NCI-H2171 treated with DMSO at 0.1 percent for 48 hours (cell line): ENCODE measurements at places on chromosomes 11 and 22.

GRCh38 chr22:20384865-20385264 lies 9.1 kb upstream of the ZNF74 start:
- peak; percentile 12 for DNase-seq

- DNase-seq: peak; percentile 32
Measured at GRCh38 chr22:23183061-23183698, 2.9 kb downstream of the BCR start.

- DNase-seq: no peak
Measured at GRCh38 chr22:46040471-46041465, 63.8 kb upstream of the WNT7B start.

DNA sequence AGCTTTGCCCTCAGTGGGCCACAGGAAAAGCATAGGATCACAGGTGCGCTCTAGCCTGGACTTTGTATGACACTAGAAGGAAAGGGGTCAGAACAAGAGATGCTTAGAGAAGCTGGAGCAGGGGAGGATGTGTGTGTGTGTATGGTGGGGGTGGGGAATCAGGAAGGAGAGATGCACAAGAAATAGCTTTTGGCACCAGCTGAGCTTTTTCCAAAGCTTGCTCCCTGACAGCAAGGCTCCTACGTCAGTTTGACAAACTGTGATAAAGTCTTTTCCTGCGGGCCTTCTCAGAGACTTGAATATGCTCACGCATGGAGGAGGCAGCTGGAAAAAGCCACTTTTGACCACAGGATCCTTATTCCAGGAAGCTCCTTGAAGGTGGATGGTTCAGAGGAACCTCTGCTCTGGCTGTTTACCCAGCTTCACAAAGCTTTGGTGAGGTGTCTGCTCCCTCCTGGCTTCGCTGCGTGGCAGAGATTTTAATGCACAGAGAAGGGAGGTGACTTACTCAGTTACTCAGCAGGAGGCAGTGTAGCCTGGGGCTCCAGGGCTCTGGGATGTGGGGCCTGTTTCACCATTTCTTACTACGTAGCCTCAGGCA lies 3.9 kb downstream of the CDC42EP1 start:
- no peak for DNase-seq

GRCh38 chr22:31044262-31044861 lies 36.8 kb upstream of the SMTN start:
- DNase-seq: peak; percentile 46

- peak; percentile 64 for DNase-seq
Measured at GRCh38 chr11:120645639-120646038, 134.1 kb downstream of the GRIK4 start.

DNA sequence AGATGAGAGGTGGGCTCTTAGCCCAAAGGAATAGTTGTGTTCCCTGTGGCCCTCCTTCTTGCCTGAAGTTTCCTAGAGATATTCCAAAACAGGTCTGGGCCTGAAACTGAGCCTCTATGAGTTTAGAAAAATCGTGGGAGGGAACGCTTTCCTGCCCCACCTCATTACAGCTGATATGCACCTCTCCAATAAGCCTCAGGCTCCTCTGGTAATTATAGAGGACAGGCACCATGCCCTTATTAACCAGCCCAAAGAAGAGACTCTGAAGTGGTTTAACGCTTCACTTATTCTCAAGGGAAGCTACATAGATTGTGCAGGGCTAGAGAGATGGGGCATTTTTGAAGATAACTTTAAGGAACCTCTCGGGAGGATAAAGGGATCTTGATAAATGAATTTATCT lies 3.4 kb upstream of the MPZL2 start:
- no peak for DNase-seq

DNA sequence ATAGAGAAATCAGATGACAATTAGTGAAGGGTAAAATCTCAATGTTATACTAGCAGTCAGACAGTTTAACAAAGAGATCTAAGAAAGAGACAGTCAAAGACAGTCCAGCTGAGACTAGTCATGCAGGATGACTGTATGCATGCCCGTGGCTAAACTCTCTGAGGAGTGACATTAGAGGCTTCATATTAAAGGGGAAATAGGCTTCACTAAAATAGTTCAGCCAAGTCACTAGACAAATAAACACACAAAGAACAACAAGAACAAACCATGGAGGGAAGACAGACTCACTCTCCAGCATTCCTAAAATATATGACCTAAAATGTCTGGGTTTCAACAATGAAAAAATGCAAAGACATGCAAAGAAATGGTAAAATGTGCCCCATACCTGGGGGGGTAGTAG lies 18.6 kb upstream of the APLNR start:
- DNase-seq: no peak

GRCh38 chr11:113531083-113531482 lies 55.9 kb upstream of the DRD2 start:
- no peak for DNase-seq

GRCh38 chr11:85941380-85941973 lies 86.3 kb downstream of the CCDC83 start:
- DNase-seq: peak; percentile 88

- DNase-seq: no peak
Measured at GRCh38 chr11:79352349-79352703, 88.5 kb downstream of the TENM4 start.

GRCh38 chr11:117002639-117003299 lies 95.5 kb downstream of the SIK3 start:
- no peak for DNase-seq

GRCh38 chr11:101127699-101128570 lies 1.7 kb downstream of the PGR start:
- DNase-seq: peak; percentile 21

GRCh38 chr11:128790196-128790595 lies 76.9 kb downstream of the KCNJ1 start:
- DNase-seq: no peak

DNA sequence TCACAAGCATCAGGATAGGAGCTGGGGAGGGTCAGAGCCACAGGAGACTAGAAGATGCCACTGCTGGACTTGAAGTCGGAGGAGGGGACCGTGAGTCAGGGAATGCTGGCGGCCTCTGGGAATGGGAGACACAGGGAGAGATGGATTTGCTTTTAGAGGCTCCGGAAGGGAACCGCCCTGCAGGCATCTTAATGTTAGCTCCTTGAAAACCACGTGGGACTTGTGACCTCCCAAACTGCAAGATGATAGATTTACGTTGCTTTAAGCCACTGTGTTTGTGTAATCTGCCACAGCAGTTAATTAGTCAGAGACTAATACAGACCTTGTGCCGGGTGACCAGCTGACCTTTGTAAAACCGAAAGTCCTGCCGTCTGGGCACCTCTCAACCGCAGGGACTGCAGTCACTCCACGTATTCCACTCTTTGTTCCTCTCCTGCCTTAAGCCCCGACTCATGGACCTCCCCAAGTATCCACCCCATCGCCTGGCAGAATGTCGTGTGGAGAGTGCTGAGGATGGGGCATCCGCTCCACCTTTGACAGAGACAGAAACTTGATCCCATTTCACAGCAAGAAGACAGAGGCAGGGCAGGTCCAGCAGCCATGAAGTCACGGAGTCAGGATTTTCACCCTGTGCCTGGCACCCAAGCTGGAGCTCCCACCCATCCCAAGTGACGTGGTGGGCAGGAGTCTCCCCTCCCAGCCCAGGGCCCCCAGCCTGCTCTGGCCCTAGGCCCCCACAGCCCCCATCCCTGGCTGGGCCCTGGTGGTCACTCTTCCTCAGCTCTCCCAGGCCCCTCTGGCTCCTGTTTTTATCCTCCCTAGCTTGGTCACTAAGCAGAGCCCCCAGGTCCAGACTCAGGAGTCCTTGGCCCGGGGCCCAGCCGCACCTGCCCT lies 19.4 kb upstream of the CTSD start:
- no peak for DNase-seq

DNA sequence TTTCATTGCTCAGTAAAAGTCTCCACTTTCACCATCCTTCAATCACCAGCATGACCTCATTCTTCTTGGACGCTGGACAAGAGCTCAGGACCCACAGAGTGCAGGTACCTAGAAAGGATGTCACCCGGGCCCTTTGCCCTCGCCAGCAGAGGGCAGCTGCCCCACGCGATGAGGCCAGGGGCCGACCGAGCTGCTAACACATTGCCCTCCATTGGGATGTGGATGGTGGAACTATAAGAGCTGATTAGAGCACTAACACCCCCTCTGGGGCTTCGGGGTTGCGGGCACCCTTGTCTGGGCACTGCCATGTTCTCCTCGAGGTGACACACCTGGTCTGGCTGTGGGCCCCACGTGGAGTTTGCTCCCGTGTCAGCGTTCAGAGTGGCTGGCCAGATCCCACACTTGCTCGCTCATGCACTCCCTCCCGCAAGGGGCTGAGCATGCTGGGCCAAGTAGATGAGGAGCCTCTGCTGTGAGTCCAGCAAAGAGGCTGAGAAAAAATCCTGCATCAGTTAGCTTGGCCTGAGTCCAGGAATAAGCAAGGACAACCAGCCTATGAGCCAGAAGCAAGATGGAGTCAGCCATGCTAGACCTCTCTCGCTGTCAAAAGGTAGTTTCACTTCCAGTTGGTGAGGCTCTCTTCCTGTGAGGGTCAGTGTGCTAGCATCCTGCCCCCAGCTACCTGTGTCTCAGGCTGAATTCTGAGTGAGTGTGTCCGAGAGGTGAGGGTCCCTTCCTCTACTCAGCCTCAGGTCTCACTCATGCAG lies 9.8 kb downstream of the KRTAP5-6 start:
- DNase-seq: no peak

- no peak for DNase-seq
Measured at GRCh38 chr11:7520981-7521487, 7.2 kb downstream of the PPFIBP2 start.

GRCh38 chr11:134846328-134847082 lies 434.5 kb upstream of the B3GAT1 start:
- no peak for DNase-seq

DNA sequence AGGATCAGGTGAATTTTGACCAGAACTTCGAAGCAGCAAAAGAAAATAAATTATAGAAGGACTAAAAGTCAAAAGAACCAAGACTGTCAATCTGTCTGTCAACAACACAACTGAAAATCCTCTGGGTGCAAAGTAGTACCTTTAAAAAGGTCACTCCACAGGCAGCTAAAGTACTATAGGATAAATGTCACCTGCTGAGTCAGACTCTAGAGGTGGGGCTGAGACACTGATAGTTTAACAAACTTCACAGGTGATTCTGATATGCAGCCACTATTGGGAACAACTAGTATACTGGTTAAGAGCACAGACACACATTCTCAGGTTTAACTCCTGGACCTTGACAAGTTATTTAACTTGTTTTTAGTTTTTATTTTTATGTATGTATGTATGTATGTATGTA lies 107.3 kb downstream of the FCHSD2 start:
- no peak for DNase-seq

- DNase-seq: no peak
Measured at GRCh38 chr11:92332986-92333385, 108.4 kb downstream of the FAT3 start.

DNA sequence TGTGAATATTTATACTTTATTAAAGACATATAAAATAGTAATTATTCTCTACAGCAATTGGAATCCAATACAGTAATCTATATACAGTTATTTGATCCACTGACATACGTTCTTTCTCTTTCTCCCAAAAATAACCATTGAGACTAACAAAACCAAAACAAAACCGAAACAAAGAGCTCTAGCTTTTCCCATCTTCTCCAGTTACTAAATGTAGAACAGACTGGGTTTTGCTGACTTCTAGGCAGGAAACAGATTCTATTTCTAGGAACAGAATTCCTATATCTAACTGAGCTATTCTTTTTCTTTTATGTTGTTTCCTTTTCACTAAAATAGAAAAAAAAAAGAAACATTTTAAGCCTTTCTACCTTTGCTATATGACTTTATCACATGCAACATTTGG lies 80.1 kb downstream of the PACS1 start:
- DNase-seq: no peak

DNA sequence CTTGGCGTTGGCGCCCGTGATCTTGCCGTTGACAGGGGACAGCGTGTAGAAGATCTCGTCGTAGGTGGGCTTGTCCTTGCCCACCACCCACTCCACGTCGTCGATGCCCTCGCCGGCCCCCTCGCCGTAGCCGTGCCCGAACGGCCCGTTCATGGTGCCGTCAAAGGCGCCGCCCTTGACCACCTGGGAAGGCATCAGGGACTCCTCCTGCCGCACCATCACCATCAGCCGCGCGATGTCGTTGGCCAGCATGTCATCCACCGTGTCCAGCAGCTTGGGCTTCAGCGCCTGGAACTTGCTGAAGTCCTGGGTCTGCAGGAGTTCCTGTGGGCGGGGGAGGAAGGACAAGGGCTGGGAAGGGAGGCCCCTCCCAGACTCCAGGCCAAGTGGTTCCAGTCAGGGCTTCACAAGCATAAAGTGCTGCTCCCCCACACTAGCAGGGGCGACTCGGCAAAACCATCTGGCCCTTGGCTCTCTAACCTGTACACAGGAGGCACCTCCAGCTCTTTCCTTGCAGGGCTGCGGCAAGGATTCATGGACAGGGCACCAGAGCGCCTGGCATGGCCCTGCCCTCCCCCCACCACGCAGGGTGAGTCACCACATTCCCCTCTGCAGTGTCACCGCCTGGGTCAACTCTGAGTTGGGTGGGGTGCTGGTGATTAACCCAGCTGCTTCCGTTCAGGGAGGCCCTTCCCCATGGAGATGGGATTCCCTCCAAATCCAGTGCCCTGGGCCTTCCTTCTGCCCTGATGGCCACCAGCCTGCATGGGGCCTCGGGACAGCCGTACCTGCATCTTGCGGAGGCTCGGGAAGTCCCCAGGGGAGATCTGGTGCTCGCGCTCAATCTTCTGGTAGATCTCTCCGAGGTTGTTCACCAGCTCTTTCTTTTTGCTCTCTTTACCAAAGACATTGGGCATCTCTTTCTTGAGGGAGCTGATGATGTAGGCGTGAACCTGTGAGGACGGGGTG lies 10.4 kb upstream of the CDC42BPG start:
- no peak for DNase-seq

- no peak for DNase-seq
Measured at GRCh38 chr22:25002241-25002985, 49.9 kb downstream of the KIAA1671 start.

DNA sequence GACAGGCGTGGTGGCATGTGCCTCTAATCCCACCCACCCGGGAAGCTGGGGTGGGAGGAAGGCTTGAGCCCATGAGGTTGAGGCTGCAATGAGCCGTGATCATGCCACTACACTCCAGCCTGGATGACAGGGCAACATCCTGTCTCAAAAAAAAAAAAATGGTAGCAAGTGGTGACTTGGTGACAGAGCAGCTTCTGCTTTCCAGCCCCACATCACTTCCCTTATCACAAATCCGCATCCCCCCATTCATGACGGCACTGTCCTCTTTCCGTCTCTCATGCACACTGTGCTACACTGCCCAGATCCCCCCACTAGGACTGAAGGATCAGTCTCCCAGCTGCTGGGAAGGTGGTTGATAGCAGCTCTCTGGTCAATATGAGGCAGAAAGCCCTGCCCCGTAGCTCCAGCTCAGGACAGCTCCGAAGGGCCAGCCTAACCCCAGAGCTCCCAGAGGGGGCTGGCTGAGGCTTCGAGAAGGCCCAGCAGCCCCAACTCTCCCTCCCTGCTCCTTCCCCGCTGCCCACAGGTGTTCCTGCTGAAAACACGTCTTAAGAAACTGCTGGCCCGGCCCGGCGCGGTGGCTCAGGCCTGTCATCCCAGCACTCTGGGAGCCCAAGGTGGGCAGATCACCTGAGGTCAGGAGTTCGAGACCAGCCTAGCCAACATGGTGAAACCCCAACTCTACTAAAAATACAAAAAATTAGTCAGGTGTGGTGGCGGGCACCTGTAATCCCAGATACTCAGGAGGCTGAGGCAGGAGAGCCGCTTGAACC lies 15.9 kb downstream of the PGA5 start:
- DNase-seq: no peak

GRCh38 chr11:1389932-1390568 lies at the start of gene BRSK2:
BRSK2 (plus strand) TSS chr11:1389934; CDS start chr11:1390285, 351 bp downstream.
- DNase-seq: no peak

GRCh38 chr11:125188021-125188420 lies 23.5 kb downstream of the PKNOX2 start:
- DNase-seq: no peak

- DNase-seq: no peak
Measured at GRCh38 chr11:65206901-65207300, 25.2 kb downstream of the CAPN1 start.
